ENCODE measurements at places on chromosomes 1 and 21.

- DNase-seq = no peak
Measured at GRCh38 chr21:46411691-46412090, 47.0 kb upstream of the DIP2A start.

DNA sequence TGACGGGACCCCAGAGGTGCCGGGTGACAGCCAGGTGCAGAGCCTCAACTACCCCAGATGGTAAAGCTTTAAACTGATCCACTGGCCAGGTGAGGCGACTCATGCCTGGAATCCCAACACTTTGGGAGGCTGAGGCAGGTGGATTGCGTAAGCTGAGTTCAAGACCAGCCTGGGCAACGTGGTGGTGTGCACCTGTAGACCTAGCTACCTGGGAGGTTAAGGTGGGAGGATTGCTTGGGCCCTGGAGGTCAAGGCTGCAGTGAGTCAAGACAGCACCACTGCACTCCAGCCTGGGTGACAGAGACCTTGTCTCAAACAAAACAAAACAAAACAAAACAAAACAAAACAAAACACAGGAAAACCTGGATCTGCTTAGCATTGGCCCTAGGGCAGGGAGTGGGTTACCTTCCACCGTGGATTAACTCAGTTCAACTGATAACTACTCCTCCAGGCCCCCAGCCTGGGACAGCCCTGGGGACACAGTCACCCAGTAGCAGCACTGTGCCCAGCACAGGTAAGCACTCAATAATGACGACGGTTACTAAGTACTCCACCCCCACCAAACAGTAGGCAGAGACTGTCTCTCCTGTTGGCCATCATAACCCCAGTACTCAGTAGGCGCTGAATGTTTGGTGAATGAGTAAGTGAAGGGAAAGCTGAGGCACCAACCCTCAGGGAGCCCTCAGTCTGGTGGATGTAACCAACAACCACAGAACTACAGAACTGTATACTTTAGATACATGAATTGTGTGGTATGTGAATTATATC lies 21.6 kb downstream of the SLC66A1 start:
- no peak for DNase-seq

GRCh38 chr1:175191659-175192058 lies 917 bp downstream of the KIAA0040 start:
- peak; percentile 69 for DNase-seq

DNA sequence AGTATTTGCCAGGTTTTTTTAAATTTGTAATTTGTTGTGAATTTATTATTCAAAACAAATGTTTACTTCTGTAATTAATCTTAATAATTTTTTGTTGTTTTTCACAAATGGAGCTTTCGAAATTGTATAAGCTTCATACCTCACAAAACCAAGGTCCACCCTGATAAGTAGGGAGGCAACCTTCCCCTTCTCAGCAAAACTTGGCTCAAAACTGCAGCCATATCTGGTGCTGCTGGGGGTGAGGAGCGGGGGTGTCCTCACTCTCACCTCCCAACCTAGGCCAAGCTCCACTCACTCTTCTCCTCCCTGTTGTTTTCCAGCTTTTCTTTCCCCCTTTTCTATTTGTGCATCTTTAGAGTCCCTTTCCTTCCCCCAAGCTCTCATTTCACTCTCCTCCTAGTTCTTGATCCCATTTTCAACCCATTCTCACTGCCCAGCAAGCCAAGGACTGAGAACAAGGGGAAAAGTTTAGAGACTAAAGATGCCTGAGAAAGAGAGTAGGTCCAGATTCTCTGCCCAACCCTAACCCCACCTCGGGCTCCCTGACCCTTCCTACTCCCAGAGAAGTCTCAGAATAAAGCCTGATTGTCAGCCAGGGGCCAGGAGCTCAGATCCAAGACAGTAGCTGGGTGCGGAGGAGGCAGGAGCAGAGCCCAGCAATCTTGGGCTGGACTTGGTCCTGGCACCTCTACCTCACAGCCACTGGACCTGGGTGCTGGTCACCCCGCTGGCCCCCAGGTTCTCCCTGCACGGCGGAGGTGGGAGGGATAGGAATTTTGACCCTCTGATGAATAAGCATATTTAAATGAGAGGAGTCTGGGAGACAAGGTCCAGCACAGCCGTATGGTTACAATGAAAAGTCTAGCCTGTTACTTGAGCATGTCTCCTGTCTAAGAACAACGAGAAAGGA lies 8.3 kb upstream of the CFAP45 start:
- peak; percentile 11 for DNase-seq

GRCh38 chr1:1625824-1626206 lies 6.2 kb upstream of the MMP23B start:
- no peak for DNase-seq

DNA sequence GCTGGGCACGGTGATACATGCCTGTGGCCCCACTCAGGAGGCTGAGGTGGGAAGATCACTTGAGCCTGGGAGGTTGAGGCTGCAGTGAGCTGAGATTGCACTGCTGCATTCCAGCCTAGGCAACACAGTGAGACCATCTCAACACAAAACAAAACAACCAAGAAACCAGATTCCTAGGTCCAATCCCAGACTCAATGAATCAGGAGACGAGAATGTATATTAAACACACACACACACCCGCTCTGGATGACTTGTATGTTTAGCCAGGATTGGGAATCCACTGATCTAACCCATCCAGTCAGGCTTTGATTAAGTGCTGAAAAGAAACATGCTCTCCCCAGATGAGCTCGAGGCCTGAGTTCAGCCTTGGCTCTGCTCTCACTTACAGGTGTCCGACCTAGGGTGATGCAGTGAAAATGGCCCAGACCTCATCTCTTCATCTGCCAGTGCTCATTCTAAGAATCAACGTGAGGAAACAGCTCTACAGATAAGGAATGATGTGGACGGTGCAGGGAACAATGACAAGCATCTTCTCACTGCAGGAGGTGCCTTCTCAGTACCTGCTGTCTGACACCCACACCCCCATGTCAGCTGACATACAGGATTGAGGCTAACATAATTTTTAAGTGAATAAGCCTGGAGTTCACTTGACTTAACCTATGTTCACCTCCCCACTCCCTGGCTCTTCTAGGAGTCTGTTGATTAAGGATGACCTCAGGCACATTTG lies 15.3 kb upstream of the SRSF4 start:
- no peak for DNase-seq

DNA sequence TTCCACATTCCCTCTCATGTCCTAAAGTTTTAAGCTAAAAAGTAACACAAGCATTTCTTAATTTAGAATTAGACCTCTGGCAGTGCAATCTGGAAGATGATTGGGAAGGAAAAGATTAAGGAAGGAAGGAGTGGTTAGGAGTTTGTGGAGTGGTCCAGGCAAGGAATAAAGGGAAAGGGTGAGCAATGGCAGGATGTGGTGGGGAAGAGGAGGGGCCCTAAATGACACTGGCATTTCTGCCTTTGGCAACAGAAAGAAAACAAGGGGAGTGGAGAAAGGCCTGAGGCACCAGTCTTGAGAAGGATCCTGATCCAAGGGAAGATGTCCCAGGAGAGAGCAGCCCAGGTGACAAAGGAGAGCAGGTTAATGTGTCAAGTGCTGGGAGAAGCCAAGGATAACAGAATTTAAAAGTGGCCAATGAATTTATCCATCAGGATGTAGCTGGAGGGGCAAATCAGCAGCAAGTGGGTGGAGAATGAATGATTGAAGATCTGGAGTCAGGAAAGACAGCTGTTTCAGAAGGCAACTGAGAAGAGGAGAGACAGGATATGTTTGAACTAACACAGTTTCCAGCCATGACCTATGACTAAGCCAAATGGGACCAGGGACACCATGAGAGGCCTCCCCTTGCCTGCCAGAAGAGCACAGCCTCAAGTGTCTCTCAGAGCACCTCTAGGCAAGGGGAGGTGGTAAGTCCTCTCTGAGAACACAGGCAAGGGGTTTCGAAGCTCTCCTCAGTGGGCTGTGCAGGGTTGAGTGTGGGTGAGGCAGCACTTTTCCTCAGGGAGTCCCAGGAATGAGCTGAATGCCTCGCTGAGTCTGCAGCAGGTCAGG lies 20.9 kb upstream of the LY9 start:
- no peak for DNase-seq

- no peak for DNase-seq
Measured at GRCh38 chr21:38985568-38986378, 180.0 kb downstream of the ETS2 start.

GRCh38 chr1:110118636-110119396 lies 6.6 kb downstream of the UBL4B start:
- no peak for DNase-seq

GRCh38 chr1:17434601-17435000 lies 4.9 kb downstream of the RCC2 start:
- DNase-seq = no peak

DNA sequence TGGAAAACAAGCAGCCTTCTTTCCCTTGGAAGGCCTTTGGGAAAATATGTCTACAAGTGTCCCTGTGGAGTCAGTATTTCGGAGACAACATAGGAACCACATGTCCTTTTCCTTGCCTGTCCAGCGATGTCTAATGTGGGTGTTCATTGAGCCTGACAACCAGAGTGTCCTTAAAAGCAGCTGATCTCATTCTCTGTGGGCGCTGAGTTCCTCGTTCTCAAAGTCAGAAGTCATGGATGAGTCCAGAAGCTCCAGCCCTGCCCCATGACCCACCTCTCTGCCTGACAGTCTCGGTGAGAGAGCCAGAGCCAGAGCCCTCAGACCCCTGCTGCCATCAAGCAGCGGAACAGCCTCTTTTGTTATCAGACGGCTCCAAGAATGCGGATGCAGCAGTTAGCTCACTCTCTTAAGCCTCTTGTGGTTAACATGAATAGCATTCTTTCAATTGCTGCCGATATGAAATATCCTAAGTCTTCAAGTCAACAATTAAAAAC lies 329.2 kb downstream of the TGFB2 start:
- DNase-seq = no peak

- peak; percentile 79 for DNase-seq
Measured at GRCh38 chr1:154182344-154183045, 9.4 kb downstream of the TPM3 start.

Data from CD4-positive, alpha-beta T cell (primary cell).